ENCODE measurements at places on chromosomes 4 and X.

DNA sequence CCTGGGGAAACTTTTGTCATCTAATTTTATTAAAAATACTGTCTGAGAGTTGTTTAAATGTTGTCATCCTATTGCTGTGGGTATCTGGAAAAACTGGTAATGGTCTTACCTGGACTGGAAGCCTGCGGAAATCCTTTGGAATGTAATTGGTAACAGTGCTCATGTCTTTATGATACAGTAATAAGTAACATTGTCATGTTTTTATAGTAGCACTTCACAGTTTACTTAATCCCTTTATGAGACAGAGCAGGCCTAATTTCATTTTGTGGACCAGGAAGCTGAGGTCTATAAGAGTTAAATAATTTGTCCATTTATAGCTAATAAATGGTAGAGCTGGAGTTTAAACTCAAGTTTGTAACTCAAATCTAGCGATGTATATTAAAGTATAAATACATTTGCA is 88.3 kb downstream of the TRAPPC11 start:
- DNase-seq = no peak

- DNase-seq = no peak
Measured at GRCh38 chr4:42401171-42401570, 3.9 kb downstream of the SHISA3 start.

DNA sequence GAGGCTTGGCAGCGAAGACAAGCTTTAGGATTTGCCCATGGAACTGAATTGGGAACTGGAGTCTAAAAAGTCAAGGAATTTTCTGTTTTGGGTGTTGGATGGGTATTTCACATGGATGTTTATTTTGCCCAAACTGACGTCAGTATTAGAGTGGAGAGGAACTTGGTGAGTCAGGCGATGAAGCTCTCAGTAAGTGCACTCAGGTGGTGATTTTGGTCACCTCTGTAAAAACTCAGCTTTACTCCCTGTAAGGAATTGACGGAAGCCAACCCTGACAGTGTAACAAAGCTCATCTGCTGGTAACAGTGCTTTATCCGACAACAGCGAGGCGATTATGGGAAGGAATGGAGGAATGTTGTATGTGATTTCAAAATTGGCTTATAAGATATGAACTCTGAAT is 77.0 kb upstream of the PGRMC2 start:
- DNase-seq = no peak

- peak; percentile 59 for DNase-seq
Measured at GRCh38 chrX:134484039-134484438, 24.1 kb downstream of the HPRT1 start.

DNA sequence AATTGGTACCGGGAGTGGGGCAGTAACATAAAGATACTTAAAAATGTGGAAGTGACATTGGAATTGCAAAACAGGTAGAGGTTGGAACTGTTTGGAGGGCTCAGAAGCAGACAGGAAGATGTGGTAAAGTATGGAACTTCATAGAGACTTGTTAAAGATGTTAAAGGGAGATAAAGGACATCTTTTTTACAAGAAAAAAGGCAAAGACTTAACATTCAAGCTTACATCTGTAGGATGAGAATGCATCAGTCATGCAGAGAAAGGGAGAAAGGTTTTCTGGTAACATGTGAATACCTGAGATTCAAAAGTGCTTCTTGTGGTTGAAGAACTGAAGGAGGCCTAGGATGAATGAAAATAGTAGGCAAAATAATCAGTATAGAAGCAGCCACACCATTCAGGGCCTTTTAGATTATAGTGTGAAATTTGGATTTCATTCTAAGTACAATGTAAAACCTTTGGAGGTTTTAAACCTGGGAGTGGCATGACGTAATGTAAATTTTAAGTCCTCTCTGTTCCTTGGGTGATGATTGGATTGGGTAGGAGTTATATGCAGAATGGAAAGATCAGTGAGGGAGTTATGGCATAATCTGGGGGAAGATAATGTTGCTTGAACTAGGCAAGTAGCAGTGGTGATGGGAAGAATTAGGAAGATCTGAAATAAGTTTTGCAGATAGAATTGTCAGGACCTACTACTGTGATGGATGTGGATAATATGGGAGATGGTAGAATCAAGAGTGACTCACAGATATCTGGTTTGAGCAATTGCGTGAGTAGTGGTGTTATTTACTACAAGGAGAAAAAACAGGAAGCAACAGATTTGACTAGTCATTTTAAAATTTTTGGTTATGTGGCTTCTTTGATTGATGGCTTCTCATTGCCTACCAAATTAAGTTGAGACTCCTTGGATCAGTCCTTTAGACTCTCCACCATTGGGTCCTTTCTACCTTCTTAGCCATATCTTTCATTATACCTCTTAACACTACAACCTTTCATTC is 138.7 kb downstream of the VSIG4 start:
- DNase-seq = peak; percentile 19

DNA sequence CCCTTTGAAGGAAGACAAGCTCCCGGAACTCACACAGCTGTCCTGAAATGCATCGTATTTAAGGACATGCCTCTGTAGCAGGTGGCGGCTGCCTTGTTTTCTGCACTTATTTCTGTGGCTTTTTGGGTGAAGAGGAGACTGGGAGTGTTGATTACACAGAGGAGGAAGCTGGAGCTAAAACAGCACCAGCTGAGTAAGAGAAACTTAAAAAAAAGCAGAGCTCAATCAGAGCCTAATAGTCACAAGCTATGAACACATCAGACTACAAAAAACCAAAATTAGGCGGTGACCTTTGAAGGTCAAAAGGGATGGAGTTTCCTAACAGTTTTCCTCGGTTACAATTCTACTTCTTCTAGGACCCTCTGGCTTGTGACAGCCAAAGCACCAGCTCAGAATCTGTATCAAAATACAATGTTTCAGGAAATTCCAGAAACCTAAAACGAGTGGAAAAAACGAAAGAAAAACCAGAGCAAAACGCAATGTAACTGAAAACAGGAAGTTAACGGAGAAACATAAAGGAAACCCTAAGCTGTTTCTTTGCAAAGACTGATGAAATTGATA is 13.5 kb downstream of the PRKX start:
- peak; percentile 33 for DNase-seq

- DNase-seq = no peak
Measured at GRCh38 chr4:139458999-139459398, 5.1 kb downstream of the RAB33B start.

- no peak for DNase-seq
Measured at GRCh38 chr4:31549256-31549655, 829.1 kb downstream of the PCDH7 start.

GRCh38 chr4:157514711-157515110 is 294.2 kb downstream of the GRIA2 start:
- DNase-seq = peak; percentile 3

- no peak for DNase-seq
Measured at GRCh38 chr4:144970597-144970996, 127.4 kb downstream of the ANAPC10 start.

- no peak for DNase-seq
Measured at GRCh38 chr4:7862561-7863192, 77.0 kb downstream of the AFAP1 start.

GRCh38 chr4:168836490-168836889 is 173.6 kb downstream of the CBR4 start:
- no peak for DNase-seq

GRCh38 chrX:17292111-17292527 is 82.9 kb upstream of the NHS start:
- DNase-seq = no peak

DNA sequence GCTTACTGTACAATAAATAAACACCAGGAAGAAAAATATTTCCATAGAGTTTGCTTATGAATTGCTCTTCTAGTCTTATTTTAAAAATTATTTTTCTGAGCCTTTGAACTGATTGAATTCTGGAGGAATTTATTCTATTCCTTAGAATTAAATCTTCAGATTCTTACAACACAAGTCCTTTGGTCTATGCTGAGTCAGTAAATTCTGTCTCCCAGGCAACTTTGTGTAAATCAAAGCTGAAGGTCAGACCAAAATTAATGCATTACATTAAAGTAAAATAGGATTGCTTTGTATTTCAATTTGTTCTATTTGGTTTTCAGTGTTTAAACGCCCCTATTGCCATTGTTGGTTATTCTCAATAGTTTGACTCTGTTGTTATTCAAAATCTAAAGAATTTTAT is 26.8 kb upstream of the STPG2 start:
- DNase-seq = no peak

DNA sequence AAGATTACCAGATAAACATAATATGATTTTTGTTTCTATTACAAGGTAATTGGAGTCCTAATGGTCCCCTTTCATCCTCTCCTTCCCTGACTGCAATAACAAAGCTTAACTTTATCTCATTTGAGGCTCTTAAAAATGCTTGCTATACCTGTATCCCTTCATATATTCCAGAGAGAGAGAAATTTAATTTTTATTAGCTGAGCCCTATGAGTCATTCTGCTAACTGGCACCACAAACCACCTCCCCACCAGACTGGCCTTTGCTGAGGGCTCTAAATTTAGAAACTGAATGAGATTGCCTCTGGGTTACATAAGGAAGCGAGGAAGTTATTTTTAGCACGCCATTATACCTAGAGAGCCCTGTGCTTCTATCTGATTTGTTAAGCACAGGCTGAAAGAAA is 27.4 kb downstream of the CBLL2 start:
- DNase-seq = peak; percentile 58
